Activated CD4-positive, alpha-beta memory T cell treated with anti-CD3 and anti-CD28 coated beads for 36 hours (primary cell): ENCODE measurements at places on chromosomes 7 and 10. TPM values are rescaled to one million over a fixed set of nuclear protein-coding genes. Genes with fewer than 3 reads are reported as not detected.

- no peaks in the 10 kb centered on the region for H3K4me1 ChIP-seq
- no peaks in the 10 kb centered on the region for H3K27me3 ChIP-seq
- no peak for DNase-seq
- H3K27ac ChIP-seq: no peak overlapping the region
- no peak overlapping the region for H3K4me3 ChIP-seq
Measured at GRCh38 chr7:156669035-156669828, 28.7 kb downstream of the RNF32 start.

- H3K36me3 ChIP-seq: no peaks in the 10 kb centered on the region
- DNase-seq: peak; percentile 67
- H3K27me3 ChIP-seq: peaks cover 51% of the 10 kb centered on the region
- H3K27ac ChIP-seq: no peak overlapping the region
Measured at GRCh38 chr10:21496343-21497176, 28.9 kb downstream of the SKIDA1 start.

The ATG9B gene
- 4.6 TPM for total RNA-seq

GRCh38 chr10:59622320-59623132 is 87.1 kb downstream of the SLC16A9 start:
- no peaks in the 10 kb centered on the region for H3K36me3 ChIP-seq
- peaks cover 2% of the 10 kb centered on the region for H3K4me1 ChIP-seq
- H3K27me3 ChIP-seq: no peaks in the 10 kb centered on the region
